Mesenteric fat pad (tissue), 1 donor: ENCODE measurements at places on chromosomes 2 and 18. TPM values are rescaled to one million over a fixed set of nuclear protein-coding genes. Genes with fewer than 3 reads are reported as not detected.

GRCh38 chr2:4964001-4964540, 728.1 kb upstream of the SOX11 start:
- no peak for DNase-seq

GRCh38 chr2:8636721-8637636, 44.9 kb upstream of the ID2 start:
- DNase-seq: no peak

UGT1A3 gene
- not detected for total RNA-seq

DNA sequence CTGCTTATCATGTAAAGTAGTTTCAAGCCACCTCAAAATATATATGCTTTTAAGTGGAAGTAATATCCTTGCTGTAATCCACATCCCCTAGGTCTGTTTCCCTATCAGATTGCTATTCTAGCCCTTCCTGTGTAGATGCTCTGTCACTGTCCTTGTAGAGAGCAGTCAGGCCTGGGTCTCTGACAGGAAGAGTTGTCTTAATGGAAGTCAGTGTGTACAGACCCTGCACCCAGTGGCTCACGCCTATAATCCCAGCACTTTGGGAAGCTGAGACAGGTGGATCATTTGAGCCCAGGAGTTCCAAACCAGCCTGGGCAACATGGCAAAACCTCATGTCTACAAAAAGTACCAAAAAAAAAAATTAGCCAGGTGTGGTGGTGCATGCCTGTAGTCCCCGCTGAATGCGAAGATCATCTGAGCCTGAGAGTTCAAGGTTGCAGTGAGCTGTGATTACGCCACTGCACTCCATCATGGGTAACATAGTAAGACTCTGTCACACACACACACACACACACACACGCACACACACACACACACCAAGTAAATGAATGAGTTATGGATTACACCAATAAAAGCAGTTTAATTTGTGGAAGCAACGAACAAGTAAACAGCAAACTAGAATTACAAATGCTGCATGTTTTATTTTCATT, 70.2 kb upstream of the DSC1 start:
- no peak for DNase-seq

SLC5A7 gene
- not detected for total RNA-seq

GRCh38 chr2:158191076-158191895, 89.6 kb downstream of the UPP2 start:
- DNase-seq: no peak

GRCh38 chr2:132477436-132477835, 60.8 kb downstream of the GPR39 start:
- DNase-seq: no peak

LHCGR gene
- total RNA-seq: 1.7 TPM

VWA3B gene
- not detected for total RNA-seq

GRCh38 chr2:68865108-68865507, 6.1 kb downstream of the BMP10 start:
- no peak for DNase-seq
